HT-29 (cell line): ENCODE measurements at places on chromosomes 16 and 17.
A peak's percentile ranks its signal among the peaks of the same experiment; 100 is the strongest.

DNA sequence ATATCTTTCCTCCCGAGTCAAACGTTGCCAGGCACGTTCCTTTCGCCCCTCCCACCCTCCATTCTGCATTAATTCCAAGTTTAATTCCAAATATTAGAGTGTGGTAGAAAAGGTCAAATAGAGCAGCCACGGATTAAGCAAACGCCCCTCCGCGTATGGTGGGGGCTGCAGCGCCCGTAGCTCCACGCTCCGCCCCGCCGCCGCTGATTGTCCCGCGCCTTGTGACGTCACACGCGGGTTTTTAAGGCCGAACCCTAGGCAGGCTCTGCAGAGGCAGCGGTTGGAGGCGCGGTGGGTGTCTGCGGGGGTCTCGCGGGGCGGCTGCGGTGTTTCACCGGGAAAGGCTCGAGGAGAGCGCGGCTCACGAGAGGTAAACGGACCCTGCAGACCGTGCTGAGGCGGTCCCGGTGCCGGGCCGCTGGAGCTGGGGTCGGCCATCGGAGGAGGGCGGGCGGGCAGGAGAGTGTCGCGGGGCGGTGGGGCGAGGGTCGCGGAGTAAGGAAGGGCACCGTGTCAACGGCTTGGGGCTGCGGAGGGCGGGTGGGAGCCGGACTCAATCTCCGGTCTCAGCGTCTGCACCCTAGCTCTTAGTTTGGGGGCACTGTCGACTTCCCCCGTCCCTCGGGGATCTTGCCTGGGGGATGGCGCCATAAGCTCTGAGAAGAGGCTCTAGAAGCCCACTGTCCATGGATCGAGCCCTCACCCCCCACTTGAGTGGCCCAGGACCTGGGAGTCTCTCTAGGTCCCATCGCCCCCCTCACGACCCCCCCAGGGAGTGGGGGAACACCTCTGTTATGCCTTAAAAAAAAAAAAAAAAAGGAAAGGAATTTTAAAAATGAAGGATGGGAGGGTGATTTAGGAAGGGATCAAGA is at the start of gene ARL4D:
ARL4D (plus strand) TSS at position 270 of the 872 bp plus-strand sequence. CDS start 740 bp downstream, outside the sequence.
- DNase-seq, result peak; percentile 27

- DNase-seq, result no peak
These were observed 2.5 kb downstream of the DNAI2 start for GRCh38 chr17:74276541-74277009.

DNA sequence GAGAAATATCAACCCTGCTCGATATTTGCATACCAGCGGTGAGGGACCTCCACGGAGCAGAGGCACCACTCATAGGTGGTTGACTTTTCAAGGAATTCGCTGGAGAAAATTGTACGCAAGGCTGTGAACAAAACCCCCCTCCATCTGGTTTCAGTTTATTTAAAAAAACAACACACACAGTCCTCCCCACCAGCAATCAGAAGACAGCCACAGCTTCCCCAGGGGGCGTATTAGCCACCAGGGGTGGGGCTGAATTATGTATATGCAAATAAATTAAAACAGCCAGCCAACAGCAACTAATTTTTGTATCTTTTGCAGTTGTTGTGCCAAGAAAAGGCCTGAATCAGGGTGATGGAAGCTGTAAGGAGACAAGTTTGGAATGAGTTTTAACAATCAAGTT is 5.9 kb upstream of the HSD11B2 start:
- no peak for DNase-seq

- no peak for DNase-seq
These were observed 2.2 kb upstream of the LCAT start for GRCh38 chr16:67946128-67946569.

DNA sequence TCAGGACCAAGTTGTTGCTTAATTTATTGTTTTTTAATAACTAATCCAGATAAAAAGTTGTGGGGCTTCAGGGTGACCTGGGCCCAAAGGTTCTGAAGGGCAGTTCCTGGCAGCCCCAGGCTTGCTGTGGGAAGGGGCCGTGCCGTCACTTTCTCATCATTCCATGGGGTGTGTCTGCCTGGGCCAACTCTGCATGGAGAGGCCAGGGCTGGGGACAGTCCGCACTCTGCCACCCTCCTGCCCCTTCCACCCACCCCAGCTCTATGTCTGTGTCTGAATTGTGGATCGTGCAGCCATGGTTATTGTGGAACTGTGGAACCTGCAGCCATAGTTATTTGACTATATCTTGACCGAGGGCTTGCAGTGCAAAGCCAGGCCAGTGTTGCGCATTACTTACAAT is 4.0 kb downstream of the LIMD2 start:
- no peak for DNase-seq

DNA sequence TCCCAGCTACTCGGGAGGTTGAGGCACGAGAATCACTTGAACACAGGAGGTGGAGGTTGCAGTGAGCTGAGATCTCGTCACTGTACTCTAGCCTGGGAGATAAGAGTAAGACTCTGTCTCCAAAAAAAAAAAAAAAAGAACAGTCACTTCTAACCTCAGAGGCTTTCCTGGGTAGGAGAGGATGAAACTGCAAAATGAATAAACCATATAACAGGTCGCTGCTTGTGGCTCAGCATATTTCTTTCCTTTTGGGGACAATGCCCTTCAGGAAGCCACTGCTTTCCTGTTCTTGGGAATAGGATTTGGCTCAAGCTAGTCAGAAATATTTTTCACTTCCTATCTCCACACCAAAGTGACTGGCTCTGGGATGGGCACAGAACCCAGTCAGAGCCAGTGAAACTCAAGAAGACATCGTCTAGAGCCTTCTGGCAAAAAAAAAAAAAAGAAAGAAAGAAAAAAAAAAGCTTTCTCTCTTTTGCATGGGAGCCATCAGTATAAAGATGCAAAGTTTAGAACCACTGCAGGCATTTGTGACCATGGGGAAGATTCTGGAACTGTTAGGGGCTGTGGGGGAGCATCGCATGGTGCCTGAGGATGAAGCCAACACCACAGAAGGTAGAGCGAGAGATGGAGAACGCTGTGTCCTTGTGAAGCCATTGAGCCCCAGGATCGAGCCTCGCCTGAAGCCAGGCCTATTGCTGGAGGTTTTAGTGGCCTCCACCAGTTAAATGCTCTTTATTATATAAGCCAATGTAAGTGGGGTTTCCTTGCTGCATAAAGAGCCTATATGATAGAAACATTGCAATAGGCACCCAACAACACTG is 71.8 kb upstream of the MRTFB start:
- no peak for DNase-seq

- DNase-seq, result peak; percentile 81
These were observed 13.1 kb upstream of the MSI2 start for GRCh38 chr17:57243171-57243622.

GRCh38 chr16:19113577-19114358 is at the start of gene ITPRIPL2:
TSS of gene ITPRIPL2 (plus strand) at chr16:19113964. CDS start at chr16:19114462, 498 bp downstream.
- DNase-seq, result peak; percentile 69
